Stimulated activated naive CD4-positive, alpha-beta T cell (primary cell): ENCODE measurements at places on chromosomes 6 and 20.

DNA sequence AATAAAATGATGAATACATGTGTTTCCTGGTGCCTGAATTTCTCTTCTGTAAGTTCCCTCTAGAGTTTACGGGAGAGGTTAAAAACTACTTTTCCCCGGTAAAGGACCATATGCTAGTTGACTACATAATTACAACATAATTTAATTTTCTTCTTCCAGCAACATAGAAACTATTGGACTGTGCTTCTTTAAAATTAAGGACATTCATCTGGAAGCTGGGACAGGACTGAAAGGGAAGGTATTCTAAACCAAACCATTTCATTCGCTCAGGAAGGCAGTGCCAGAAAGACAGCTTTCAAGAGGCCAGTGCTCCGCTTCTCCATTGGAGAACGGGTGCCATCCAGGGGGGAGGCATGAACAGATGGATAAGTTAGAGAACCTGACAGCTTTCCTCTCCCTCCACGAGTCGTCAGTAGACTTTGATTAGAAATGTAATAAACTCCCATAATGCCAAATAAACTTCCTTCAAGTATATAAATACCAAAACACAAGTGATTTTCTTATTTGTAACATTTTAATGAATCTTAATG, 458.0 kb upstream of the SOX4 start:
- DNase-seq, result no peak

GRCh38 chr6:142336787-142337186, 35.0 kb downstream of the ADGRG6 start:
- no peak for DNase-seq

GRCh38 chr20:23143098-23143497, 57.0 kb upstream of the CD93 start:
- no peak for DNase-seq

- peak; percentile 53 for DNase-seq
Observed at GRCh38 chr20:50478162-50478990, 31.8 kb upstream of the PTPN1 start.

DNA sequence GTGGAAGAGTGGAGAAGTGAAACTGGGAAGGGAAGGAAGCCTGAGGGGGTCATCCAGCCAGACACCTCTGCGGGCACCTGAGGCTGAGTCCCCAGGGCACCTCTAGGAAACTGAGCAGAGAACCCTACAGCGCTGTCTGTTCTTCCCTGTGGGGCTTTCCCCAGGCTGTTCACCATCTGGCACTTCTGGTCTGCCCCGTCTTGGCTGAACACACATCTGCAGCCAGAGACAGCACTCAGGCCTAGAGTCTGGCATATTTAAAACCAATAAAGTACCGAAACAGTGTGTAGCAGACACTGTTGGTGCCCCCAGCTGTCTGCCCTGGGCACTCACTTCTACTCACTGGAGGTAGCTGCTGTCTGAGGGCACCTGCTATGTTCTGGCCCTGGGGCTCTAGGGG, 9.4 kb upstream of the ARFGEF2 start:
- no peak for DNase-seq
